ENCODE measurements at places on chromosomes 4 and X.

DNA sequence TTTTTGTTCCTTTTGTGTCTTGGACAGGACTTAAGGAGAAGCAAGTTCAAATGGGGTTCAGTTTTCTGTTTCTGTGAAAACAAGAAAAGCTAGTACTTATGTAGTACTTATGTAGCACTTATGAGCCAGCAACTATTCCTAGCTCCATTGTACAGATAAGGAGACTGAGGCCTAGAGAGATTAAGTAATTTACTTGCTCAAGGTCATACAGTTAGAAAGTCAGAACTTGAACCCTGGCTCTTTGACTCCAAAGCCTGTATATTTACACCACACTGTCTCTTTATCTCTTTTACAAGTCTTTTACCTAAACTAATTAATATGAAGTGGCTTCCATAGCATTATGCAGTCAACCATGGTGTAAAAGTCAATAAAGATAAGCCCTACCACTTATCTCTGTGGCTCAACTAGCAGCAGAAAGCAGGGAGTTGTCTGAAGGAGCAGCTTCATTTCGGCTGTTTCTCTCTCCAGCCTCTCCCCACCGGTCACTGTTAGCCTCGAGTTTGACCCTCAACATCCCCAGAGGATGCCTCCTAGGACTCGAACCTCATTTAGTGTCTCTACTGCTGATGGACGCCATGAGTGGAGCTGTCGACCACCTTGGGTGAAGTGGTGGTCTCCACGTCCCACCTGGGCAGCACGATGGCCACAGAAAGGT is 209.9 kb downstream of the SHROOM3 start:
- no peak for DNase-seq

DNA sequence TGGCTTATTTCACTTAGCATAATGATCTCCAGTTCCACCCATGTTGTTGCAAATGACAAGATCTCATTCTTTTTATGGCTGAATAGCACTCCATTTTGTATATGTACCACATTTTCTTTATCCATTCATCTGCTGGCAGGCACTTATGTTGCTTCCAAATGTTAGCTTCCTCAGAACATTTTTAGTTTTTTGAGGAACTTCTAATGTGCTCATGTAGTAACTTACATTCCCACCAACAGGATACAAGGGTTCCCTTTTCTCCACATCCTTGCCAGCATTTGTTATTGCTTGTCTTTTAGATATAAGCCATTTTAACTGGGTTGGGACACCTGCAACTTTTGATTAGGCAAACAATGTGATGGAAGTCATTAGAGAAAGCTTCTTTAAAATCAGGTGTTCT is 454.2 kb downstream of the NLGN4X start:
- no peak for DNase-seq

GRCh38 chr4:113012786-113013185 is 36.7 kb upstream of the ANK2 start:
- no peak for DNase-seq

DNA sequence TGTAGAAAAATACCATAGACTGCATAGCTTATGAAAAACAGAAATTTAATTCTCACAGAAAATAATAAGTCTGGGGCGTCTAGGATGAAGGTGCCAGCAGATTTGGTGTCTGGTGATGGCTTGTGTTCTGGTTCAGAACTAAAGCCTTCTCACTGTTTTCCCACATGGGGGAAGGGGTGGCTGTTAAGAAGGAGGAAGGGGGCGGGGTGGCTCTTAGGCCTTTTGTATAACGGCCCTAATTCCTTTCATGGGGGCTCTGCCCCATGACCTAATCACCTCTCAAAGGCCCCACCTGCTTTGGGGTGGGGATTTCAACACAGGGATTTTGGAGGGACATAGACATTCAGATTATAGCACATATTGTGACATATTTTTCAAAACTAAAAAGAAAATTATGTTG is 173.2 kb upstream of the TECRL start:
- DNase-seq: no peak

DNA sequence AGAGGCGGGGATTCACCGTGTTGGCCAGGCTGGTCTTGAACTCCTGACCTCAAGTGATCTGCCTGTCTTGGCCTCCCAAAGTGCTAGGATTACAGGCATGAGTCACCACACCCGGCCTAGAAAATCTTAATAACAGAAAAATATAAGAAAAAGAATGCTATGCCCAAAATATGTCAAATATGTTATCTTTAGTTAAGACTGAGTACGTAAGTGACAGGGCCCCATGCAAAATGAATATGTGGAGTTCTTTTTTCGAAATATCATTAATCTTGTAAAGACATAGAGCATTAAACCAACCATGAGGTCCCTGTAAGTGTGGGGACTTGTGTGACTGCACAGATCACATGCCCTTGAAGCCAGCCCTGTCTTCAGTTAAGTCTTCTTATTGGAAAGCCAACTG is 8.9 kb upstream of the ZNF518B start:
- no peak for DNase-seq

DNA sequence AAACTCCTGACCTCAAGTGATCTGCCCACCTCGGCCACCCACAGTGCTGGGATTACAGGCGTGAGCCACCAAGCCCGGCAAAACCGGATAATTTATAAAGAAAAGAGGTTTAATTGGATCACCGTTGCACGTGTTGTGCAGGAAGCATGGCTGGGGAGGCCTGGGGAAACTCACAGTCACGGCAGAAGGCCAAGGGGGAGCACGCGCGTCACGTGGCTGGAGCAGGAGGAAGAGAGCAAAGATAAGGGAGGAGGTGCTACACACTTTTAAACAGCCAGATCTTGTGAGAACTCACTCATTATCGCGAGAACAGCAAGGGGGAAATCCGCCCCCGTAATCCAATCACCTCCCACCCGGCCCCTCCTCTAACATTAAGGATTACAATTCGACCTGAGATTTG is 177.9 kb upstream of the TENM3 start:
- DNase-seq: no peak

GRCh38 chrX:43898406-43899035 is 16.3 kb upstream of the MAOB start:
- DNase-seq: no peak

- no peak for DNase-seq
Observed at GRCh38 chr4:107725281-107725859, 5.3 kb upstream of the PAPSS1 start.

- peak; percentile 43 for DNase-seq
Observed at GRCh38 chr4:112706840-112707207, 69.9 kb downstream of the LARP7 start.

DNA sequence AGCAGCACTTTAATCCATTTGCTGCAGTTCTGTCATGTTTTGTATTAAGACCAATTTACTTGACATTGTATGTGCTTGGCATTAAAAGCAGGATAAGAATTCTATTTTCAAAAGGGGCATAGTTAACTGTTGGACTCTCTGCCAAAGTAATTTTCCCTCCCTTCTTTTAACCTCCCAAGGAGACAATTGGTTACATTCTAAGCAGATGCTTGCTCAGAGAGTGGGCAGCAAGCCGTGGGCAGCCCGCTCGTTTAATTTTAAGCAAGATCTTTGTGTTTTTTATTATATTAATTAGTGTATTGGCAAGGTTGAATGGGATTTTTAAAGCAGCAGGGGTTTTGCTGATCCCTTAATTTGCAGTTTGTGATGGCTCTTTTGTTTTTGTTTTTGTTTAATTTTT is 37.1 kb upstream of the KLHL8 start:
- DNase-seq: no peak

- DNase-seq: no peak
Observed at GRCh38 chr4:108901291-108901690, 138.4 kb upstream of the ETNPPL start.

DNA sequence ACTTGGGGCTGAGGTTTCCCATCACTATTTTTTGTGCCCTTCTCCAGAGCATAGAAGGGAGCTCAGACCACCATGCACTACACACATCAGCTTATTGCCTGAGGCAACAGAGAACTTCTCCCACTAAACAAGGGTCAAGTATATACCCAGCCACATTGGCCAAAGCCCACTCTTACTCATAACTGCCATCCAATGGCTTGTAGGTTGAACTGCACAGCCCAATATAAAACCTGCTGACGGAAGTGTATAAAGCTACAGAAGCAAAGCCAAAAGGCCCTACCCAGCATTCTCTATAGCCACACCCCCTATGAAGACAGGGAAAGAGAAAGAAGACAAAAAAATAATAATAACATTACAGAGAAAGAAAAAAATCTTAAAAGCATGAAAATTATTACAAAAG is 139.7 kb downstream of the LRBA start:
- DNase-seq: no peak

- no peak for DNase-seq
Observed at GRCh38 chr4:7915875-7916242, 23.8 kb downstream of the AFAP1 start.

GRCh38 chr4:7903791-7904516 is 35.7 kb downstream of the AFAP1 start:
- DNase-seq: peak; percentile 47

DNA sequence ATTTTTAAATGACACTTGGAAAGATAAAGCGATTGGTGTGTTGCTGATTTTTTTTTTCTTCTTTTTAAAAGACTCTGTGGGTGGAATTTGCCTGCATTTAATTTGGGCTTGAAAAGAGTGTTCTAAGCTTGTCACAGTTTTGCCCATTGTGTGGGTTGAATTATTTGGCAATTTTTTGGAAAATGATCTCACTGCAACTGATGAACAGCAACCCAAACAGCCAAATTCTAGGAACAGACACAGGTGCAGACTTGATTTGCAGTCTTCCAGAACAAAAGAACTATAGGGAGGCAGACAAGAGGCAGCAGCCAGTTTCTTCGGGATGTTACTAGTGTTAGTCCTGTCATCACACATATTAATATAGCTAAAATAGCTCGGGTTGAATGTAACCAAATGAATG is 40.5 kb downstream of the CASP6 start:
- no peak for DNase-seq

DNA sequence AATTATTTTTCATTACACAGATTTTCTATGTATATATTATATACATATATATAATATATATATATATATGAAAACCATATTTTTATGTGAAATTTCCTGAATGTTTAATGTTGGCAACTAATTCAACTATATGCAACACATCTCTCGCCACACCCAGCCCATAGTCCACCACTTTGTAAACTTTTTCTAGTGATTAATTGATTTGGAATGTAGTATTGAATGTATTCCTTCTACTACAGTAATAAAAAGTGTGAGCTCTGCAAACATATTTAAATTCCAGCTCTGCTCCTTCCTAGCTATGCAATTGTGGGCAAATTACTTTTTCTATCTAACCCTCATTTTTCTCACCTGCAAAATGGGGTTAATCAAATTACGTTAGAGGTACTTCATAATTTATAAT is 187.8 kb downstream of the TEX11 start:
- no peak for DNase-seq

DNA sequence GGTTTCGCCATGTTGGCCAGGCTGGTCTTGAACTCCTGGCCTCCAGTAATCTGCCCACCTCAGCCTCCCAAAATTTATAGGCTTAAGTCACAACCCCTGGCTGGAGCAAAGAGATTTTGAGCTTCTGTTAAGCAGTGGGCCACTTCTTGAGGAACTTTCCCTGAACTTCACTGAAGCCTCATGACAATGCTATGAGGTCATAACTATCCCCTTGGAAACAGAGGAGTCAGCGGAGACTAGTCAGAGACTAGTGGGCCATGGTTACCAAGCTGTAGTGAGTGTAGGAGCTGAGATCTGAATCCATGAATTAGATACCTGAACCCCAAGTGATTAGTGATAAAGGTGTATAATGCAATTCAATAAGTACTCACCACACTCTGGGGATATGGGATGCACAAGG is 145.1 kb upstream of the MSX1 start:
- DNase-seq: no peak

DNA sequence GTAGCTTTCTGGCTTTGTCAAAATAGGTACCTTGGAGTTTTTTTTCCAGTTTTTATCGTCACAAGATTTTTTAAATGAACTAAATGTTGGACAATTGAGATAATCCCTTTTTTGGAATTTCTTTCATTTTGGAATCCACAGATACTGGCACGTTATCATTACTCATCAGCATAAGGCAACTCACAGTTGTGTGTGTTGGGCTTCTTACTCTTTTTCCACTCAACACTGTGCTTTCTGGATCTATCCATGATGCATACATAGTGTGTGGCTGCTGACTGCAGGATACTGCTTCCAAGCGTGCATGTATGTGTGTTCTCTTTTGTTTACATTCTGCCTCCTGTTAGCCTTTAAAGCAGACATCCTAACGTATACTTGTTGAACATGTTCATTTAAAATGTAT is 113.5 kb upstream of the FAM9A start:
- no peak for DNase-seq

- no peak for DNase-seq
Observed at GRCh38 chrX:118964252-118964651, 10.2 kb upstream of the LONRF3 start.

DNA sequence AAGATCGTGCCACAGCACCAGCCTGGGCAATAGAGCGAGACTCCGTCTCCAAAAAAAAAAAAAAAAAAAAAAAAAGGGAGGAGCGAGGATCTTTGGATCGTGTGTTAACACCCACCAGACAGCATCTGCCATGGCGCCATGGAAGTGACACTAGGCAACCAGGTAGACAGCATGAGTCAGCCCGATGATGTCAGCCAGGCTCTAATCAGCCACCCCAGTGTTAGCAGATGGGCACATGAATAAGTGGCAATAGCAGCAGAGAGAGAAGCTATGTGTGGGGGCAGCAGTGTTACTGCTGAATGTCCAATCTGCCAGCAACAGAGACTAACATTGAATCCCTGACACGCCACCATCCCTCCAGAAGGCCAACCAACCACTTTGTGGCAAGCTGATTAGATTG is 6.6 kb downstream of the SYN1 start:
- DNase-seq: no peak

DNA sequence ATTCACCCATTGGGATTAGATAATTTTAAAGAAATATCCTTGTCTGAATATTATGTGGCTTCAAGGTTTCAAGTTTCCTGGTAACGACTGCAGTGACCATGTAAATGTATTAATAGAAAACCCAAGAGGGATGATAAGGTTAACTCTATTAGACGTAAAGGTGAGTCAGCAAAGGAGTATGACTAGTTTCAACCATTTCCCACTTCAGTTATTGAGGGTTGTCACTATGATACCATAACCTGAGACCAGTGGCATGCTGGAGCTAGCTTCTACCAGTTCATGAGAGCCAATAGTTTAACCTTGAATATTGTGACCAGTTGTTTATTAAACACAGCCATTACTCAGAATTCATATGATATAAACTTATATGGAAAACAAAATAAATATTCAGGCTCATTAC is 270.1 kb downstream of the TMA16 start:
- DNase-seq: no peak

- DNase-seq: no peak
Observed at GRCh38 chrX:9846631-9847030, 60.4 kb downstream of the SHROOM2 start.
